LoVo (cell line): ENCODE measurements at places on chromosomes 12 and 14.

DNA sequence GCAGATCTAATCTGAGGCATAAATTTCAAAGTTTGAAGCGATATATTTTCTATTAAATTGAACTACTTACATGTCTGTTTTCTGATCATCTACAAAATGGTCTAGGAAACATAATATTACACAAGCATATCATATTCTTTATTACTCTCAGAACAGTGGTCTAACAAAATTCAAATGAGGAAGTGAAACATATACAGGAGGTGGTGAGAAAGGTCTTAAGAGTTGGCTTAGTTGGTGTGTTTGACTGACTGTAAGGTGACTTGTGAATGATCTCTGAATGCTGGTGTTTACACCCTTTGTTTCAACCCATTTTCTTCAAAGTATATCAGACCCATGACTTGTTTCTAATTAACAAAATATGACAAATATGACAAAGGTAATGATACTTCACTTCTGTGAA is 1156.8 kb downstream of the SLC16A7 start:
- no peak for DNase-seq

DNA sequence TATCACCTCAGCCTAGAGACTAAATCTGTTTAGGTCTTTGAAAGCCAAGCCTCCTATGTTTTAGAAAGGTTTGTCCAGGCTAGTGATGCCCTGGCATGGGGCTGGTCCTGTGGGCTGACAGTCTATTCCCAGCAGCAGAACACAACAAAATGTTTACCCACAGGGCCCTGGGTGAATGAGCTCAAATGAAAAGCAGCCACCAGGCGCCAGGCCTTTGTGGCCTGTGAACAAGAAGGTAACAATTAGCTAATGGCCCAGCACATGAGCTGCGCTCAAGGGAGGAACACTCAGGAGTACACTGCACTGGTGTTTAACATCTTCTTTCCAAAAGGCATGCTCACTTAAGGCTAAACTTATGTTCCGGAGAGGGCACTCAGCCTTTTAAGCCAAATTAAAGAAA is 202.2 kb downstream of the MON2 start:
- DNase-seq = no peak

DNA sequence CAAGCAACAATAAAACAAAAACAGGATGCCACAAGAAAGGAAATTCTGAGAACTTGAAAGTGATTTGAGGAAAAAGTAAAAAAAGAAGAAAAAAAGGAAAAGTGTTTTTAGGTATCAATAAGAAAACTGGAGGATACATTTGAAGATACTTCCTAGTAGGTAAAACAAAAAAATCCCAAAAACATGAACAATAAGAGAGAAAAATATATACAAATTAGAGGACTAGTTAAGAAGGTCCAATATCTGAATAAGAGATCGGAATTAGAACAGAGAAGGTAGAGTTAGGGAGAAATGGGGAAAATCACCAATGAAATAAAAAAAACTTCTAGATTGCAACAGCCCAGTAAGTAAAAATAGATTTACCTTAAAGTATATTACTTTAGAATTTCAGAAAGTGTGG is 8.8 kb downstream of the DEPDC4 start:
- no peak for DNase-seq

DNA sequence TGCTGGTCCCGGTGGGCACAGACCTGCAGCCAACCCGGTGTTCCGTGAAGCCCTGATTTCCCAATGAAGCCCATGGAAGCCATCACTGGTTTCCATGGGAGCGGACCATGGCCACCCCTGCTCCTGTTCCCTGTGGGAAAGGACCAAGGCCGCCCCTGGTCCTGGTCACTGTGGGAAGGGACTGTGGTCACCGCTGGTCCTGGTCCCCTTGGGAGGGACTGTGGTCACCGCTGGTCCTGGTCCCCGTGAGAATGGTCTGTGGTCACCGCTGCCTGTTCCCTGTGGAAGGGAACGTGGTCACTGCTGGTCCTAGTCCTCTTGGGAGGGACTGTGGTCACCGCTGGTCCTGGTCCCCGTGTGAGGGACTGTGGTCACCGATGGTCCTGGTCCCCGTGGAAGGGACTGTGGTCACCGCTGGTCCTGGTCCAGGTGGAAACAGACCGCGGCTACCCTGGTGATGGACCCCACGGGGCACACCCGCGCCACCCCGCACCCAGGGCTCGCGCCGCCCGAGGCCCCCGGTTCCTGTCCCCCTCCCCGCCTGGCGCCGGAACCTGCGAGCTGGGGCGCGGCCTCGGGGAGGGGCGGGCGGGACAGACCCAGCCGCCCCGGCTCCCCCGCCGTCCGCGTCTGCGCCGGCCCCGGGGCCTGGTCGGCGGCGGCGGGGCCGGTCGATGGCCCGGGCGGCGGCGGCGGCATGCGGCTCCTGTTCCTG is at the start of gene GLT1D1:
Gene GLT1D1, plus strand, starts transcription at position 594 of the 715 bp plus-strand sequence. Its CDS starts 104 bp downstream, at position 698.
- no peak for DNase-seq

- no peak for DNase-seq
Observed at GRCh38 chr14:34180434-34180833, 229.6 kb upstream of the EGLN3 start.

DNA sequence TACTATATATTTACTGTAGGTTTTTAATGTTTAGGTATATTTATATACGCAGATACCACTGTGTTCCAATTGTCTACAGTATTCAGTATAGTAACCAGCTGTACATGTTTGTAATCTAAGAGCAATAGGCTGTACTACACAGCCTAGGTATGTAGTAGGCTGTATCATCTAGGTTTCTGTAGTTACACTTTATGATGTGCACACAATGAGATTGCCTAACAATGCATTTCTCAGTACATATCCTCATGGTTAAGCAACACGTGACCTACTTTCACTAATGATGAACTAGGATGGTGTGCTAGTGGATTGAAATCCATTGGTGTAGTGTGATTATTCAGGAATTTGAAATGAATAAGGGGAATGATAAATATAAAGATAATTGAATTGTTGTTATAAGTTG is 77.7 kb downstream of the ETNK1 start:
- no peak for DNase-seq

GRCh38 chr12:91513313-91513712 is 330.7 kb upstream of the DCN start:
- no peak for DNase-seq

DNA sequence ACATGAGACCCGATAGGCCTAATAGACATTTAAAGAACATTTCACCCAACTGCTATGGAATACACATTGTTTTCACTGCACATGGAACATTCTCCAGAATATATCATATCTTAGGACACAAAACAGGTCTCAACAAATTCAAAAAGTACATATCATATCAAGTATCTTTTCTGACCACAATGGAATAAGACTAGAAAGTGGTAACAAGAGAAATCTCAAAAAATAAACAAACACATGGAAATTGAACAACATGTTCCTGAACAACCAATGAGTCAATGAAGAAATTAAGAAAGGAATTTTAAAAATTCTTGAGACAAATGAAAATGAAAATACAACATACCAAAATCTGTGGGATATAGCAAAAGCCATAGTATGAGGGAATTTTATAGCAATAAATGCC is 208.1 kb downstream of the PTPRO start:
- DNase-seq = no peak

GRCh38 chr14:76574416-76575095 is 186.7 kb upstream of the VASH1 start:
- DNase-seq = no peak

DNA sequence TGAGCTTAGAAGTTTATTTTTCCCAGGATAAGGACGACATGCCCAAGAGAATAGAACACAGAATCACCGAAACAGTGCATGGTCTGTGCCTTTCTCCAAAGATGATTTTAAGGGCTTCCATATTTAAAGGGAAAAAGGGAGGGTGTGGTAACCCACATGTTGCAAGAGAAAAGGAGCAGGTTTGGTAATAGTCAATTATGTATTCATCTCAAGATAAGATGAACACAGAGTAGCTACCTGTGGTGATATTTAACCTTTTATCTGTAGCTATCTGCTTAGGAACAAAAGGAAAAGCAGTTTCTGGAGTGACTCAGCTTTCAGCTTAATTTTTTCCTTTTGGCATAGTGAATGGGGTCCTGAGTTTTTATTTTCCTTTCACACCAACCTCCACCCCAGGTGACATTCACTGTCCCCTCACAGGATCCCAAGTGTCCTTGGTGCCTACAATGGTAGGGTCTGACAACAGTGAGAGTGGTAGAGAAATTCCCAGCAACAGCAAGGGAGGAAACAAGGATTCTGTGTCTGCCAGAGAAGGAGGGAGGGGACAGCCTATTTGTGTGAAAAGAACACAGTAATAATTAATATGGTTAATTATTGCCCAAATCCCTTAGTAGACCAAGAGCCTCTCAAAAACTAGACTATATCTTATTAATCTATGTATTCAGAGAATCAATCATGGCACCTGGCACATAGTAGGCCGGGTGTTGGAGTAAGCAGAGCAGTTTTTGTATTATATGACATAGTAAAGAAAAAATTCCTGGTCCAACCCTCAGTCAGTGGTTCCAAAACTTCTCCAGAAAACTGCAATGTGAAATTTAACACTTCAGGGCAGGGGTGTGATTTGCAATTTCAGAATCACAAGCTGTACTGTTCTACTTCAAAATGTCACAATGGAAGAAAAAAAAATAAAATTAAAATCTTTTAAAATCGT is 154.5 kb downstream of the PHLDA1 start:
- peak; percentile 55 for DNase-seq

DNA sequence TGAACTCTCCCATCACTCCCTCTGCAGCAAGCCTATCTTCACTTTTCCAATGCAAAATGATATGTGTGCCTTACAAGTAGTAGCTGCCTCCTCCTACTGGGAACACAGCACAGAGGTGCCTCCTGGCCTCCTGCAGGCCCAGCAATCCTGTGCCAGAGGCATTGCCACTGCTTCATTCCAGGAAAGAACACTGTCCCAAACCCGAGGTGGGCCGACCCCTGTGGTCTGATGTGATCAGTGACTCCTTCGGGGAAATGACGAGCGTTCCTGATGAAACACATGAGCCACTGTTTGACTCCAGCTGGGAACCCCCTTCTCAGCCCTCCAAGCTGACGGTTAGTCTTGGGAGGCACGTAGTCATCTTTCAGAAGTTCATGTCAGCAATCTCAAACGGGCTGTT is 19.5 kb downstream of the PSMC1 start:
- no peak for DNase-seq

- DNase-seq = no peak
Observed at GRCh38 chr12:95646781-95647190, 95.5 kb upstream of the USP44 start.

GRCh38 chr14:102998393-102998792 is 59.0 kb downstream of the CDC42BPB start:
- DNase-seq = no peak

- DNase-seq = no peak
Observed at GRCh38 chr12:12016284-12017100, 54.2 kb upstream of the BCL2L14 start.

DNA sequence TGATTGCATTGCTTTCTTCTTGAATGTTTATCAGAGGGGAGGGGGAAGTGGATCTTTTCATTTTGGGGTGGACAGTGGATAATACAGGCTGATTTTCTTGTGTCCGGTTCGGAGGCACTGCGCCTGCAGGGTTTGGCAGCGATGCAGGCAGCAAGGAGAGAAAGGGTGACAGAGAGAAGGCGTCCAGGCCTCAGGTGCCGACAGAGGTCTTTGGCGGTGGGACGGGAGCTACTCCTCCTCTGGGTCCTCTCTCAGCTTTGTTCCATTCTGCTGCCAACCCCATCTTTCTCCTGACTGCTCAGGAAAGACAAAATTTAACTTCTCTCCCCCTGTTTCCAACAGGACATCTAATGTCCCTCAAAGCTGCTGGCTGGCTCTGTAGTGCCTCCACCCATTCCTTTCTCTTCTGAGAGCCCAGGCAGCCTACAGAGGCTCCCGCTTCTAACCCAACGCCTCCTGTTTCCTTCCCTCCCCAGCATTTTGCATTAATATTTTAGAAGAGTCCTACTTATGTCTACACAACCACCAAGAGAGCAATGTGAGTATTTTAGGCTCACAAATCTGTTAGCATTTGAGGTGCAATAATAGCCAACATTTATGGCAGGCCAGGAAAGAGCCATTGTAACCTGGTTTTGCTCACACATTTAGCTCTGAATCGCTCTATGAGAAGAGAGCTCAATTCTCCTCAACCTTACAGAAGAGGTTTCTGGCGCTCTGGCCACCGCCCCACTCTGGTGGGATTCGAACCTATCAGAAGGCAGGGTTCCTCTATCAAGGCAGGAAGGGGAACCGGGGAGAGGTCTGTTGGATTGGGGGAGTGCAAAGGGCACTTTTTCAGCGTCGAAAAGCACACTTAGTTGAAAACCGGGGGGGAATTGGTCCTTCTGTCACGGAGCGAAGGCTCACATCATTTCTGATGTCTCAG is 7.1 kb upstream of the TBX5 start:
- no peak for DNase-seq

- no peak for DNase-seq
Observed at GRCh38 chr12:18340786-18341185, 79.5 kb downstream of the PIK3C2G start.

- no peak for DNase-seq
Observed at GRCh38 chr14:78007160-78007559, 163.0 kb upstream of the NRXN3 start.

DNA sequence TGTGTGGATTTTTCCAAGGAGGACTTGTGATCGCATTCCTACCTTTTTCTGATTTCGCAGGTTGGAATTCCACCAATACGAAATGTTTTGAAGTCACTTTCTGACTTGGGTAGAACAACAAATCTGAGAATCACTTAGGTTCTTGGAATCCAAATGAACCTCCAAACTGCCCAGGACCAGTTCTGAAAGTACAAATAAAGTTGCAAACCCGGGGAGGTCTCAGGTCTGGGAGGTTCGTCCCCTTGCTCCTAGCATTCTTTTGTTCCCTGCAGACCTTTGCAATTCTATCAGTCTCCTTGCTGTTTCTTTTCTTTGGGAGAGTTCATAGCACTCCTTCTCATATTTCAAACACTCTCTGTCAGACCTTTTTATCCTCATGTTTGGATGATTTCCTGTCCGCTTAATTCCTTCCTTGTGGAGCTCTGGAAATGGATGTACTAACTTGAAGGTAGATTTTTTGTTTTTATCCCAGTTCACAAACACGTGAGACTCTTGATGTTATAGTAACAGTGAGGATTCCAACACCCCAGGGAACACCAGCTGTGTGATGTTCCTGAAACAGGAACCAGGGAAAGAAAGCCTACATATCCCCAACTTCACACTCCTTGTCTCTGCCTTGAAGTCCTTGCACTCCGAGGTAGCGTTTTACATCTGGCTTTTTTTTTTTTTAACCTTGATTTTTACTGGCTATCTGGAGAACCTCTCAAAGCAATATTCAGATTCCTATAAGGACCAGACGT is 70.6 kb downstream of the TMEM132C start:
- DNase-seq = no peak

GRCh38 chr12:60043236-60043635 is 447.4 kb downstream of the SLC16A7 start:
- DNase-seq = no peak

DNA sequence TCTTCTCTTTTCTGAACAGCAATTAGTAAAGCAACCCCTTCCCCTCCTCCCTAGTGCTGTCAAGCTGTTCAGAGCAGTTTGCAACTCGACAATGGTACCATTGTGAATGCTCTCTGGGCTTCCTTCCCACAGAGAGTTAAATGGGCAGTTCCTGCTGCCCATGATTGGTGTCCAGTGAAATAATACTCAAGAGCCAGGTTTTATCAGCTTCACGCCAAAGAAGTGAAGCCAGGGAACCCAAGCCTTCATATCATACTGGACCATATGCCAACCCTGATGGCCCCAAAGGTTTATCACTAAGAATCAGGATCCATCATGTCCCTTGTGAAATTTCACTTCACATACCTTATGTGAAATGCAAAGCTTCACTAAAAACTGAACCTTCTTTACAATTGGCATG is 24.7 kb downstream of the INSM2 start:
- no peak for DNase-seq
